SJCRH30 (cell line): ENCODE measurements at places on chromosomes 1 and 21. TPM values are rescaled to one million over a fixed set of nuclear protein-coding genes. Genes with fewer than 3 reads are reported as not detected.

The TOR1AIP1 gene
- total RNA-seq: 36.1 and 38.9 TPM in 2 replicates

DNA sequence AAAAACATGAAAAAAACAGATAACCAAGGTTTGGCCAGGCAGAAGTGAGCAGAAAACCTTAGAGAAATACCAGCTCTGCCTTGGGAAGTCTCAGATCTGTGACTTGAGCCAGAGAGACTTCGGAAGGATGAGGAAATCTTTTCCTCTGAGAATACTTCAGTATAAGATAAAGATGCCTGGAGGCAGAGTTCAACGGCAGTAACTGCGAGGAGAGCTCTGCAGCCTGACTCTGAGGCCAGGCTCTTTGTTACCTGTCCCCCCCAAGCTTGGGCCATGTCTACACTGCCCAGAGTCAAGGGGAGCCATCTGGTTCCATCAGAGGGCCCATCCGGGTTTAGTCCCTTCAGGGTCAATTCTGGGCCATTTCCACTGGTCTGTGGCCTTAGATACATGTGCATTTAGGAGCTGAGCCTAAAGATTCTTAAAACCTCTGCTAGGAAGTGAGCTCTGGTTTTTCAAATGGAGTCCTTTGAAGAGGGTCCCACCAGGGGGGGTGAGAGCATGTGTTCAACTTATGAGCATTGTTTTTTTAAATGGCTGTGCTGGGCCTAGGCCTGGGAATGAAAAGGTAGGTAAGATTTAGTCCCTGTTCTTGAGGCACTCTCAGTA, 8.7 kb downstream of the KIRREL1 start:
- H3K36me3 ChIP-seq: no peaks in the 10 kb centered on the region
- peak overlapping the region; percentile 88 for H3K27ac ChIP-seq

DNA sequence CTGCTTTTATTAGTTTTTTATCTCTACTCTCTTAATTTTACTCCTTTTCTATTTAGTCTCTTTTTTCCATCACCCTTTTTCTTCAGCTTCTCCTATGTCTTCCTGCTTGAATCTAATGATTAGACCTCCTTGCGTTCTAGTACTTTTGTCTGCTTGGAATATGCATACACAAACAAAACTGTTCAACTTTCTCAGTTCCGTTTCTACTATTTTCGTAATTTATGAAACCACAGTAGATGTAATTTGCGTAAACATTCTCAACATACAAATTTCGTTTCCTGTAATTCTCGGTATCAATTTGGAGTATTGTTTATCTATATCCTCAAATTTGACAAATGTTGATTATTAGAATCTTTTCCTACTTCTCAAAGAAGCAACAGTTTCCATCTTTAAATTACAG, 772.5 kb downstream of the USP25 start:
- H3K4me3 ChIP-seq: no peak overlapping the region
- no peak overlapping the region for H3K27ac ChIP-seq
- no peaks in the 10 kb centered on the region for H3K36me3 ChIP-seq
- no peaks in the 10 kb centered on the region for H3K4me1 ChIP-seq
- no peak for DNase-seq
- no peaks in the 10 kb centered on the region for H3K27me3 ChIP-seq

DNA sequence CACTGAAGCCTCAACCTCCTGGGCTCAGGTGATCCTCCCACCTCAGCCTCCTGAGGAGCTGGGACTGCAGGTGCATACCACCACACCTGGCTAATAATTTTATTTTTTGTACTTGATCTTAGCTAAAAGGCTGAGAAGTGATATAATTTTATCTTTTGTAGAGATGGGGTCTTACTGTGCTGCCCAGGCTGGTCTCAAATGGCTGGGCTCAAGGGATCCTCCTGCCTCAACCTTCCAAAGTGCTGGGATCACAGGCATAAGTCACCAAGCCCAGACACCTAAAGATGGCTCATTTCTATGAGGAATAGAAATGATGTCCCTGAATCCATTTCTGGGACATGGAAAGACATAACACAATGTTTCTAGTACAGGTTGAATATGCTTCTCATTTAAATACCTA, 57.8 kb downstream of the TOMM20 start:
- H3K27me3 ChIP-seq: no peaks in the 10 kb centered on the region
- H3K27ac ChIP-seq: no peak overlapping the region
- H3K36me3 ChIP-seq: no peaks in the 10 kb centered on the region
- H3K4me3 ChIP-seq: no peak overlapping the region
- peaks cover 57% of the 10 kb centered on the region for H3K4me1 ChIP-seq

GRCh38 chr1:219412772-219413171, 200.1 kb downstream of the ZC3H11B start:
- no peak overlapping the region for H3K27ac ChIP-seq
- no peaks in the 10 kb centered on the region for H3K36me3 ChIP-seq
- no peak overlapping the region for H3K4me3 ChIP-seq
- H3K27me3 ChIP-seq: no peaks in the 10 kb centered on the region

The CELA3A gene
- 0.32 TPM in 1 of 2 replicates, not detected in the other for total RNA-seq
